ENCODE measurements at places on chromosomes 12 and 14.

GRCh38 chr12:75868501-75868900 lies 163.1 kb downstream of the PHLDA1 start:
- no peak for DNase-seq

GRCh38 chr12:75852143-75852542 lies 179.4 kb downstream of the PHLDA1 start:
- peak; percentile 56 for DNase-seq

DNA sequence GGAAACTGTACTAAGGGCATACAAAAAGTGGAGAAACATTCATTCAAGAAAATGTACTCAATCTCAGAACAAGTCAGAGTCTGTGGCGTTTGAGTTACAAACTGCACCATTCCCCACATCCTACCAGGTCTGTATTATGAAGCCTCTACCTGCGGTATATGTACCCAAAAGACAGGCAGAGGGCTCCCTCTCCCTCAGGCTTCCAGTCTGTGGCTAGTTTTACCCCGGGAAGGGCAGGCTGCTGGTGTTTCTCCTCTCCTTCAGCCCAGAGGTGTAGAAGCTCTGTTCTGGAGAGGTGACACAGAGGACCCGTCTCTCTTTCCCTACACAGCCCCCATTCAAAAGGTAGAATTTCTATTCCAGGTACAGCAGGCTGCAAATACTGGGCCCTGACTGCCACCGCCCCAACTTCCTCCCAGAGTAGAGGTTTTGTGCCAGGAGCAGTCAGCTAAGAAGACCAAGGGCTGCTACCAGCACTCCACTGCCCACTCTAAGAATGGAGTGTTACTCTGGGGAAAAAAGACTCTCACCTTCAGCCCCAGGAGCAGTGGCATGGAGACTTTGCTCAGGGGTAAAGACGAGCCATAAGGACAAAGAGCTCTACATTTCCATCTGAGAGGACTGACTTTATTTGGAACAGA lies 39.4 kb downstream of the PARP11 start:
- no peak for DNase-seq

GRCh38 chr12:6606331-6607131 lies 648 bp downstream of the CHD4 start:
- DNase-seq: no peak

Data from kidney epithelial cell (primary cell).